ENCODE measurements at places on chromosomes 11 and 22.

DNA sequence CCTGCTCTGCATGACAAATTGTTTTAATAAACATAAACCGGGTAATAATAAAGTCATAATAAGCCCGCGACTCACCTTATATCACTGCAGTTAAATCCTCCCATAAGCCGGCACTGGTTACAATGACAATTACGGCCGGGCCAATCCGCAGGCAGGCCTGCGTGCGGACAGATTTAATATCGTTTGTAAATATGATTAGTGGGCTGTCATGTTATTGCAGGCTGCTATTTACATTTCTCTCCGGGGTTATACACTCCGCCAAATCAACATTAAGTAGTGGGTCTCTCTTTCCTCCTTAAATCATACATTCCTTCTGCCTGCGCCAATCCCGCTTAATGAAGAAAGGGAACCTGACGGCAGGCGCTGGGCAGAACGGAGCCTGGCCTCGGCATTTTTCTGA, 51.8 kb upstream of the LMO1 start:
- DNase-seq, result no peak

GRCh38 chr11:66287211-66287888, 1.6 kb downstream of the YIF1A start:
- no peak for DNase-seq

GRCh38 chr11:85664615-85665481, at the start of gene CREBZF:
Gene CREBZF (minus strand): TSS chr11:85665129. CDS start chr11:85664875, 254 bp downstream.
- DNase-seq, result peak; percentile 98

DNA sequence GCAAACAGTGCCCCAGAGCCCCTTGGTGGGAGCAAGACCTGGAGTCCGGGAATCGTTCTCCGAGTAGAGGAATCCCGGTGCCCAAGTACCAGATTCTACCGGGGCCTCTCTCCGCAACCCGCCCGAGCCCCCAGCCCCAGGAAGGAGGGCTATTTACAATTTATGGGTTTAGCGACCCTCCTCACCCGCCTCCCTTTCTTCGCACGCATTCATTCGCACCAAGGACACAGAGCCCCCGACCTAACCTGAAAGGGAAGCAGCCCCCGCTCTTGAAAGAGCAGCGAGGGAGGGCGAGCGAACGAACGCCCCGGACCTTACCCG, 628 bp downstream of the LRP4 start:
- DNase-seq, result no peak

- DNase-seq, result peak; percentile 84
Measured at GRCh38 chr11:72430741-72431570, 3.4 kb downstream of the CLPB start.

DNA sequence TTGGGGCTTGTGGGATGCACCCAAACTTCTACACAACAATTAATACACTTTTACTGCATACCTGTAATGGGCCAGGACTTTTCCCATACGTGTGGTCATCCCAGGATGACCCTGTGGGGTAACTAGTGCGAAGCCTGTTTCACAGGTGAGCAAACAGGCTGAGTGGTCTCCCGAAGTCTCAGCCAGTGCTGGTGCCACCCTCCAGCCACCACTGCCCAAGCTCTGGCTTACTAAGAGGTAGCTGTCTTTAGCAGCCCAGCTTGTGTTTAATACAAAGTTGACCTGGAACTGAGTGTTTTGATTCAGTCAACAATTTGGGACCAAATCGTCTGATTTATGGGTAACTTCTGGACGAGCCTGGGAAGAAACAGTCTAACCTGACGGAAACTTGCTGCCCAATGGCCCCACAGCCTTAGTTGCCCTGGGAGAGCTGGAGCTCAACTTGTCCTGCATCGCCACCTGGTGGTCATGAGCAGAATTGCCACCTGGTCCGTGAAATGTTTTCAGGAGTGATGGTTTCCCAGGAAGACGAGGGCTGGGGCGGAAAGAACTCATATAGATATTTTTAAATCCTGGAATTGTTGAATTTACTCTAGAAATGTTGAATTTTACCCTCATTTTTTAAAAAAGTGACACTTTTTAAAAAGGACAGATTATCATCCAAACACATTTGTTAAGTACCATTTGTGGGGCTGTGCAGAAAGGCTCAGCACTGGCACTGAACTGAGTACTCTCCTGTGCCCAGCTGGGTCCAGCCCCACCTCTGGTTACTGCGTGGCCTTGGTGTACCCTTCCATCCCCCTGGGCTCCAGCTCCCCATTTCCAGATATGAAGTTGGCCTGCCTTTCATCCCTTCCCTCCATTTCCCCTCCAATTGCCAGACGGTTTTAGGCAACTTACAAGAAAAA, 95.5 kb upstream of the PARVA start:
- peak; percentile 86 for DNase-seq

GRCh38 chr11:97764605-97765004, 1256.1 kb upstream of the CNTN5 start:
- no peak for DNase-seq

DNA sequence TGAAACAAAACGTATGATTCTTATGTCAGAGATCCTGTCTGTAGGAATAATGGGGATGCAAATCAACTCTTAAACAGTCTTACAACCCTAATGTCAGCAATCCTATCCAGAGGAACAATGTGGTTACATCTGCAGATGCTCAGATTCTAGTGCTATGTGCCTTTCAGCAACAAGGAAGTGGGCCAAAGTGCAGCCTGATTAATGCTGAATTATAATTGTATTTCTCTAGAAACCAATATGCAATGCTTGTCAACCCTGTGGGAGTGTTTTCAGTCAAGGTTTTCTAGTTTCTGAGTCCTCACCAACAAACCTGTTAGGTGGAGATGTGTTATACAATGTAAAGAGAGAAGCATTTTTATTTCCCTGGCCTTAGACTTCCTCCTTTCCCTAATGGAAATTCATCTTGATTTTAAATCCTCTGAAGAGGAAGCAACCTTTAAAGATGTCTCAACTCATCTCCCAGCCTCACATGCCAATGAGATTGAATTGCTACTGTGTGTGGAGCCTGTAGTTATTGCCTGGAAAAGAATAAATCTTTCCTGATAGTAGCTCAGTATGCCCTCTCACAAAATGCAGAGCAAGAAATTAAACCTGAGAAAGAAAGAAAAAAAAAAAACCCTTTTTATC, 26.2 kb upstream of the TMEM123 start:
- DNase-seq, result no peak

GRCh38 chr11:100593291-100593690, 93.8 kb upstream of the ARHGAP42 start:
- no peak for DNase-seq

DNA sequence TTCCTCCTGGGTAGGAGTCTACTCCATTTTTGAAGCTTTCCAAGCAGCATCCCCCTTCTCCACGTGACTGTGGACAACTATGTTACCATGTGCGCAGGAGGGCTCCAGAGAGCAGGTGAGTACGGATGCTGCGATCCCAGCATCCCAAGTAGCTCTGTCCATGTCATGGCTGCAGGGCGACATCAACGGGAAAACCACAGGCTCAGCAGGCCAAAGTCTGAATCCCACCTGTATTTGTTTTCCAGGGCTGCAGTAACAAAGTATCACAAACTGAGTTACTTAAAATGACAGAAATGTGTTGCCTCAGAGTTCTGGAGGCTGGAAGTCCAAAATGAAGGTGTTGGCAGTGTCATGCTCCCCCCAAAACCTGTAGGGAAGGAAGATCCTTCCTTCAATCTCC, 40.3 kb downstream of the MCHR1 start:
- no peak for DNase-seq

DNA sequence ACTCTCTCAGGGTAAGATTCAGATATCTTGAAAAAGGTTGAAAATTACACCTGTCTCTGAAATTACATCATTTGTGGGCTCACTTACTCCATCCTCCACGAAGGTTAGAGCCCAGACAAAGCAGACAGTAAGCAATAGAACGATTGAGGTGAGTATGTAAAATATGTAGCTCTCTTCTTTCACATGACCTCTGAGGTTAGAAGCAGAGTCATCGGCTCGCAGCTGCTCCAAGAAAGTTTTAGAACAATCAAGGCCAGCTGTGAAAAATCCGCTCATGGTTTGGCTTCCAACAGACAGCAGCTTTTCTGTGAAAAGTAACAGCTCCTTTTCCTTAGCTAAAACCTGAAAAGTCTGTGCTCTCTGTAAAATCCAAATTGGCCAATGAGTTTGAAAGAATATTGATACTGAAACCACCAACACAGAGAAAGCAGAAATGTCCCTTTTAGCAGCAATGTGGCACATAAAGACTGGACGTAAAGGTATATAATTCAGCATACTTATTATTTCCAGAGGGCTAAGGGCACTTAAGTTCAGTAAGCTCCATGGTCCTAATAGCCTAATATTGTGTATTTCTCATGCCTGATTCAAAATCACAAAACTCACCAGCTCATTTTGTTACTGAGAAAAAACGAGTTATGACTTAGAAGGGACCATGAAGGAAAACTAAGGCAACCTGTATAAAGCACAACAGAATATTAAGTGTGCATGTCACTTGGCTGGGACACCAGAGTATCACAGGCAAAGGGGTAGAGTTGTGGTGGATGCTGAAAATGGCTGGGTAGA, 78.2 kb downstream of the FAM76B start:
- no peak for DNase-seq

DNA sequence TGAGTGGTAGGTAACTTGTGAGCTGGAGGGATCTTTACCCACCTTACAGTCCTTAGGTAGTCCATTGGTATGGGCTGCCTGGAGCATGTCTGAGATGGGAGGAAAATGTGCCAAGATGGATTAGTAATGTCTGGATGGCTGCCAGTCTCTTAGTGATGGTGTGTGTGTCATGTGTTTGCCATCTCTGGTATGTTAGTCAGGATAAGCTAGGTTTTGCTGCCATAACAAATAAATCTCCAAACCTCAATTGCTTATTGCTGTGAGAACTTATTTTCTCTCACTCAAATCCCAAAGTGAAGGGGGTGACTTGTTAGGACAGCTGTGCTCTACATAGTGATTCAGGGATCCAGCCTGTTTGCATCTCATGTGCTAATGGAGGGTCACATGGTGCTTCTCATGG, 40.9 kb upstream of the MYEOV start:
- peak; percentile 8 for DNase-seq

- DNase-seq, result no peak
Measured at GRCh38 chr11:83744620-83745192, 458.5 kb upstream of the CCDC90B start.

DNA sequence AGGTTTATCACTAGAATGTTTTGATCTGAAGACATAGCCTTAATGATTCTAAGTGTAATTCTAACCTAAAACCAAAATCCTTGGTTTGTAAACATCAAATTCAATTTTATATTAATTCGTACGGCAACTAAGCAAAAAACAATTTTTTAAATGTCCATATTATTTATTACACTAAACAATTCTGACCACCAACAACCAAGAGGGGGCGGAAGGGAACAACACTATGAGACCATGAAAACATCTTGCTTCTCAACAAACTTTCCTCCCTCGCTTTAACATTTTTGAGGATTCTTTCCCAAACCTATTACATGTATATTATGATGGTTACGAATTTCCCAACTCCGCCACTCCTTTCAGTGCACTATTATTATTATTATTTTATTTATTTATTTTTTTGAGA, 6.5 kb upstream of the UCP2 start:
- DNase-seq, result peak; percentile 58

GRCh38 chr22:27111796-27112672, 454.6 kb downstream of the MIAT start:
- no peak for DNase-seq

DNA sequence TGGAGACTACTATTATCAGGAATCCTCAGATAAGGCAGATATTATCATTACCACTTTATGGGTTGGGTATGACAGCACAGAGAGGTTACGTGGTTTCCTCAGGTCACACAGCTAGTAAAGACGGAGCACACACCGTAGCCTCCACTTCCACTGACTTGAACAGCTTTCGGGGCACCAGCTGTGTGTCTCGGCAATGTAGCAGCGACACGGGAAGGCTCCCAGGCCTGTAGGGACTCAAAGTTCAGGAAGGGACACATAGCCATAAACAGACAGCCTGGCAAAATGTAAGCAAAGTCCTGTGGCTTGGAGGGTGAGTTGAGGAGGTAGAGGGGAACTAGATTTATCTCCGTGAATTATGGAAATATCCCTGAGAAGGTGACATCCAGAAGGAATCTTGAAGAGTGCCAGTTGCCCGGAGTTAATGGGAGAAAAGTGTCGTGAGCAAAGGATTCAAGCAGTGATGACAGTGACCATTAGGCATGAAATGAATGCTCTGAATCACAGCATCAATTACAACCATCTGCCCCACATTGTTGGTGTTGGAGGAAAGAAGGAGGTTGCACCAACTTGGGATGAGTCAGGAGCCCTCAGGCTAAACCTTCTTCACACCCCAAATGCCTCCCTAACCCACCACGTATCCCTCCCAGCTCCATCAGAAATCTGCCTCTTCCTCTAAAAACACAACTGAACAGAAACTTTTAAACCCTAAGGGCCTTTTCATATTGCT, 106.7 kb upstream of the ASPHD2 start:
- no peak for DNase-seq

GRCh38 chr11:45685964-45686537, 20.6 kb upstream of the CHST1 start:
- DNase-seq, result no peak

- no peak for DNase-seq
Measured at GRCh38 chr22:41050883-41051282, 41.5 kb upstream of the EP300 start.

- peak; percentile 36 for DNase-seq
Measured at GRCh38 chr22:25027959-25028840, 75.7 kb downstream of the KIAA1671 start.

DNA sequence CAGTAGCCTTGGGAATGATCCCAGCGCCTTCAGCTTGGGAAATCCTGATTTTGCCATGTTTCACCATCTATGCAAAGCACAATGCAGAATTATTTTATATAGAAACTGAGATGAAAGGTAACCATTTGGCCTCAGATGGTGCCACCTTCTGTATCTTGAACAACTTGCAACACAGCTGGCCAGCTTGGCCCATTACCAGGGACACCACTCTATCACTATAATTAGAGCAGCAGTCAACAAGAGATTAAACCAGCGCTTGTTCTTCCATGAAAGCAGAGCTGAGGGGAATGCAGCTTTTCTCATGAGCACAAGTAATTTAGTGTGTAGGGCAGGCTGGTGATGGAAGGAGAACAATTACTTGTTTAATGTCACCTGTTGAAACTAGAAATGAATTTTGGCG, 6.7 kb upstream of the ZDHHC13 start:
- peak; percentile 27 for DNase-seq

GRCh38 chr11:83312430-83312829, 26.3 kb upstream of the CCDC90B start:
- DNase-seq, result no peak

- no peak for DNase-seq
Measured at GRCh38 chr11:130729193-130729592, 187.1 kb downstream of the SNX19 start.

- no peak for DNase-seq
Measured at GRCh38 chr11:34254011-34254410, 103.8 kb downstream of the ABTB2 start.

DNA sequence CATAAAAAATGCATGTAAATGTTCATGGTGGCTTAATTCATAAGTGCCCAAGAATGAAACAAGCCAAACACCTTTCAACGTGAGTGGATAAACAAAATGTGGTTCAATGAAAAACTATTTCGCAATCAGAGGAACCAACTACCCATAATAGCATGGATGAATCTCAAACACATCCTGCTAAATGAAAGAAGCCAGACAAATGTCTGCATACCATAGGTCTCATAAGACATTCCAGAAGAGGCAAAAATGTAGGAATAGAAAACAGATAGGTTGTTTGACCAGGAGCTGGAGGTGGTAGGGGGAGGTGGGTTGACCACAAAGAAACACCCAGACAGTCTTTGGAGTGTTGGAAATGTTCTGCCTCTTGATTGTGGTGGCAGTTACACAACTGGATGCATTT, 13.2 kb upstream of the OSBPL5 start:
- DNase-seq, result no peak

- DNase-seq, result peak; percentile 85
Measured at GRCh38 chr22:21642584-21643448, 714 bp downstream of the SDF2L1 start.
